T-cell (primary cell): ENCODE measurements at places on chromosomes 6 and 20.

GRCh38 chr6:144321839-144322591, 36.9 kb downstream of the UTRN start:
- no peak for DNase-seq

DNA sequence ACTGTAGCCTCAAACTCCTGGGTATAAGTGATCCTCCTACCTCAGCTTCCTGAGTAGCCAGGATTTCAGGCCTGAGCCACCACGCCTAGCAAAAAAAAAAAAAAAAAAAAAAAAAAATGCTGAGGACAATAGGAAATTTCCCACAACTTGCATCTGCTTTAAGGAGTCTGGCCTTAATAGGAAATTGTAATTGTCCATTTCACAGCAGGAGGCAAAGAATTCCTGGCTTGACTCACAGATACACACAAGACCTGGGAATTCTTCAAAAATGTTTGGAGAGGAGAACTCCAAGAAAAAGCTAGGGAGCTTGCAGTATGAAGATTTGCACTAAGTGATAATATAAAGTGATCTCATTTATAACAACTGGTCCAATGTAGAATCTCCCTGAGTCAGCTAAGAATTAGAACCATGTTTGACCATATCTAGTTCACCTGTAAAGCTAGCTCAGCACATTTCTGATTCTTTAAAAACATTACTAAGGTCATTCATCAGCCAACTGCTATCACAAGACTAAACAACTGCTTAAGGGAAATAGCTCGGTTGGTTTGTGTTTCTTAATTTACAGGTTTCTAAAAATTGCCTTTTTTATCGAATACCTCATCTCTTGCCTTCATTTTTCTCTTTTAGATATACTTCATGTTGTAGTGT, 80.2 kb upstream of the SLC2A12 start:
- no peak for DNase-seq

DNA sequence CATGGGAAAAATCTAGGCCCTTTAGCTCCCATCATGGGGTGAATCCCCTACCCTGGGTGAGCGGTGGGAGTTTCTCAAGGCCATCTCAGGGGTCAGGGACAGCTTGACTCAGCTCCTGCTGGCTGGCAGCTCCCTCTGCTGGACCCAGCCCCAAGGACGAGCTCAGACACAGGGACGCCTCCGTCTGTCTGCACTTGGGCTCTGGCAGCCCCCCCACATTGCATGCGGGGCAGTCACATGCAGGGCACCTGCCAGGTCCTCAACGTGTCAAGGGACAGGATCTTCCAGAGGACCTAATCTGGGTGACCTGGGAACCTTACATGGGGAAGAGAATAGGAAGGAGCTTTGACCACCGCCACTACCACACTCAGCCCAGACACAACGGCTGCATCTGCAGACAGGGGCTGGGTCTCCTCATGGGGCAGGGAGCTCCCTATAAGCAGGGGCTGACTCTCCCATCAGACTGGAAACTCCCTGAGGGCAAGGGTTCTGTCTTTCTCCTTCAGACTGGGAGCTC, 173.4 kb downstream of the MRPL14 start:
- no peak for DNase-seq

- DNase-seq = no peak
Observed at GRCh38 chr6:113707194-113707593, 150.0 kb upstream of the MARCKS start.

DNA sequence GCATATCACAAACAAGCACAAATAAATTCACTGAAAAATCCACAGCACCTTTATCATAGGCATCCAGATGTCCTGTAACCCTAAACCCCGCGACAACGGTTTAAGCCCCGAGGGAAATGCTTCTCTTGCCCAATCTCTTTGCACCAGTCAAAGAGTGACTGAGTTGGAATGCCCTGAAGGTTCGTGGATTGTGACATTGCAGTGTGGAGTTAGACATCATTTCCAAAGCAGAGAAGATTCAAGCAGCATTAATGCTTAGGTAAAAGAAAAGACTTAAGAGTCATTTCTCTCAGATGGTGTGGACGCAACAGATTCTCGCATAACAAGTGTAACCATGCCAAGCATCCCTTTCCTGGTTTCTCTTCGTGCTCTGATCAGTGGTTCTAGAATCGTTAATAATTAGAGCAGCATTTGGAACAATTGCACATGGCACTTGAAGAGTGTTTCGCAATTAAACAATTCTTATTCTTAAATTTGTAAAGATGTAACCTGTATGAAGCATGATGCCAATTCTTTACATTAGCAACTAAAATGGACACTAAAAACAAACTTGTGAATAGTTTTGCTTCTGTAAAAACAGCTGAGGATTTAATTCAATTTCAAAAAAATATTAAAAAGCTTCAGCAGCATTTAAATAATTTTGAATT, 121.6 kb downstream of the HIVEP2 start:
- no peak for DNase-seq

DNA sequence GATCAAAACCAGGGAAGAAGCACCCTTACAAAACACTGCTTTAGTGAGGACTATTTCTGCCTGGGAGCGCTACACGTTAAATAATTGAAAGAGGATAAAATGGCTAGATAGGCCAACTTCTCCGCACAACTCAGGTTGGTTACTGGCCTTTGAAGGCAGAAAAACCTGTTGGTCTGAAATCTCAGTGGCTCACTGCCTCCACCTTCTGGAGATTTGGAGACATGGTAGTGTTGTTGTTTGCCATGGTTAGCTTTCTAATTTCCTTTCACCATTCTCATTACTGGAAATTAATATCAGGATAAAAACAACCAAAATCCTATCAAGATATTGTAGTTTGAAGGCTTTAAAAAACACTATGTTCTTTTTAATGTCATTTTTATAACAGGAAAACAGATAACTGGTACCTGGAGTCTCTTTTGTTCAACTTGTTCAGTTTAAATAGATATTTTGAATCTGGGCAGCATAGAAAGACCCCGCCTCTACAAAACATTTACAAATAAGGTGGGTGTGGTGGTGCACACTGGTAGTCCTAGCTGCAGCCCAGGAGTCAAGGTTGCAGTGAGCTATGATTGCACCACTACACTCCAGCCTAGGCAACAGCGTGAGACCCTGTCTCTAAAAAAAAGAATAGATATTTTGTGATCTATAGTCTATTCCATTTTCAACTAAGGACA, 27.5 kb upstream of the BCLAF1 start:
- DNase-seq = peak; percentile 59

DNA sequence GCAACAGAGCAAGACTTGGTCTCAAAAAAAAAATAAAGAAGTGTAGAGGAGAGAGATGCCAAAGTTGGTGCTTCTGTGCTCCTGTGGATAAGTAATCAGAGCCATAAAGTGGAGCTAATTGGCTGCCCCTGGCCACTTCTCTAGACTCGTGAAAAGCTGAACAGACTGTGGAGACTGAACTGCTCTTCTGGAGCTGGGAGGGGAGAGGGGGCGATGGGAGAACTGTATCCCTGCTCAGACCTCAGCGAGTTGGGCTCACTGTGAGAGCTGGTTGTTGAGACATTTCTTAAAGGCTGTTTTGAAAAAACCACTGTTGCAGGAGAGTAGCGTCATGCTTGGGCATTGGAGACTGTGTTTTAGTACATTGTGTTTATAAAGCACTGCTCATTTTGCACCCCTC, 125.7 kb downstream of the TCP11 start:
- DNase-seq = no peak

DNA sequence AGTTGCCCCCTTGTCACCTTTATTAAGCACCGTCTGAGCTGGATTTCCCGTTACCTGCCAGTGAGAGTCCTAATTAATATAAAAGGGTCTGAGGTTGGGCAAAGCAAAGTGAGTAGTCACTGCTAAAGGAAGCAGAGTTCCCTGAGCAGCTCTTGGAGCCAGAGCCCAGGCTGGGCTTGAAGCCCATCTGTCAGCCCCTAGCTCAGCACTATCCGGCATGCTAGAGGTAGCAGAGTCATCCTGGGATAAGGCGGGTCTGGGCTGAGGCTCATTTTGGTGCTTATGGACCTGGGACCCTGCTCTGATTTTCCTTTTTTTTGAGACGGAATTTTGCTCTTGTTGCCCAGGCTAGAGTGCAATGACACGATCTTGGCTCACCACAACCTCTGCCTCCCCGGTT, 46.2 kb downstream of the ADNP start:
- DNase-seq = no peak

DNA sequence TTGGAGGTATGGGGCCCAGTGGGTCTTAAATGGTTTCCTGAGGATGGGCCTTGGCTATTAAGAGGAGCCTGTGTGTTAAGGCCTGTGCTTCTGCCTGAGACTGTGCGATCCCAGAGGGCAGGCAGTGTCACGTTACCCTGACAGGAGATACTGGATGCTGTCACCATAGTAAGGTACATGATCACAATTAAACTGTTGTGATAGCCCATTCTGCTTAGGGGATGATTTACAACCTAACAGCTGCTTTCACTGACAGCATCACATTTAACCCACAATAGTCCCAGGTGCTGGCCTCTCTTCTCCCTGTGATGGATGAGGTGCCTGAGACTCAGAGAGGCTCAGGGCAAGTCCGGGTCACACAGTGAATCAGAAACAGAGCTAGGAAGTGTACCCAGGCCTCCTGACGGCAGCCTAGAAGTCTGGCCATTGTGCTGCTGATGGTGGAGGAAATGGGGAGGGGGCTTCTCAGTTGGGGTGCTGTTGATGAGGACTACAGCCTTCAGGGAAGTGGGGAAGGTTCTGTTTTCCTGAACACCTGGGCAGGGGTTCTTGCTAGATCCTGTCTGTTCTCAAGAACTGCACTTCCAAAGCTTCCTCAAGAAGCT, 97.3 kb downstream of the MDGA1 start:
- DNase-seq = no peak

- DNase-seq = no peak
Observed at GRCh38 chr6:129485746-129486145, 224.2 kb downstream of the ARHGAP18 start.

- DNase-seq = peak; percentile 41
Observed at GRCh38 chr20:57620274-57620990, at the start of gene ZBP1. Gene ZBP1 (minus strand): TSS chr20:57620426. CDS start chr20:57620295, 131 bp downstream.

DNA sequence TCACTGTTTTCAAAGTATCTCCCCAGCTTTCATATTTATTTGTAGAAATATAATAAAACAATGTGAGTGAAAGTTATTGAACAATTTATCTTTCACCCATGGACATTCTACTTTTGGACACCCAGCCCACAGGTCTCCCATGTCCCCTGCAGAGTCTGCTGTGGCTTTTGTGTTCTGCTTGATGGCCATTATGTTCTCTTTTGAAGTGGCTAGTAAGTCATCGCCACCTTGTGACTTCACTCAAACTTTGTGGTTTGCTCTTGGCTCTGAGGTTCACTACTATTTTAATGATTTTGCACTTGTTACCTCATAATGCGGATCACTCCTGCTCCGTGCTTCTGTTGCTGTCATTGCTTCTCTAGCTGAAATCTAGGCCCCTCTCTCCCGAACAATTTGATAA, 10.2 kb upstream of the DEFB113 start:
- DNase-seq = no peak

GRCh38 chr6:119210596-119210995, 132.1 kb upstream of the FAM184A start:
- DNase-seq = no peak

- DNase-seq = no peak
Observed at GRCh38 chr6:137680705-137681346, 186.2 kb upstream of the TNFAIP3 start.

DNA sequence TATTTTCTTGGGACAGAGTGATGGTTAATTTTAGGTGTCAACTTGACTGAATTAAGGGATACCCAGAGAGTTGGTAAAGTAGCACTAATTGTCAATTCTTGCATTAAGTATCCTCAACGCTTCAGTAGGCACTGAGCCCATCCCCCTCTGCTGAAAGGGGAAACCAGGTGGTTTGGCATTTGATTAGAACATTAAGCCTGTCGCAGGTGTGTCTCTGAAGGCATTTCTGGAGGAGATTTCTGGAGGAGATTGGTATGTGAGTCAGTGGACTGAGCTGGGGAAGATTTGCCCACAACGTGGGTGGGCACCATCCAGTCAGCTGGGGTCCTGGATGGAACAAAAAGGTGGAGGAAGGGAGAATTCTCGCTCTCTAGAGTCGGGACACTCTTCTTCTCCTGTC, 119.8 kb downstream of the RFX6 start:
- no peak for DNase-seq

- DNase-seq = no peak
Observed at GRCh38 chr20:40262219-40262618, 426.8 kb downstream of the MAFB start.

DNA sequence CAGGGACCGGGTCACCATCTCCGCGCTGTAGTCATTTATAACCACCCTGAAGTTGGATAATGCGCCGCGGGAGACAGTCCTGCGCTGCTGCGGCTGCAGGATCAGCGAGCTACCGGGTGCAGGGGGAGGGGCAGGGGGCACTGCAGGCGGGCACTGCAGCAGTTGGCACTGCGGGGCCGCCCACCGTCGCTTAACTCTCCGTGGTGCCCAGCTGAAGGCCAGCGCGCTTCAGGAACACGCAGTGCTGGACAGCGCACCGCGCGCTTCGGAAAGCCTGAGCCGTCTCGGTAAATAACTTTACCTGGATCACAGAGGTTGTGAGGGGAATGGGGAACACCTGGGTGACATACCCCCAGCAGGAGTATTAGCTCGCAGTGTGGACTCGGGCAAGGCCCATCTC, 12.4 kb upstream of the LRFN2 start:
- no peak for DNase-seq

- DNase-seq = no peak
Observed at GRCh38 chr20:54139188-54139587, 34.6 kb downstream of the CYP24A1 start.

- no peak for DNase-seq
Observed at GRCh38 chr20:278607-279571, 11.7 kb downstream of the C20orf96 start.

DNA sequence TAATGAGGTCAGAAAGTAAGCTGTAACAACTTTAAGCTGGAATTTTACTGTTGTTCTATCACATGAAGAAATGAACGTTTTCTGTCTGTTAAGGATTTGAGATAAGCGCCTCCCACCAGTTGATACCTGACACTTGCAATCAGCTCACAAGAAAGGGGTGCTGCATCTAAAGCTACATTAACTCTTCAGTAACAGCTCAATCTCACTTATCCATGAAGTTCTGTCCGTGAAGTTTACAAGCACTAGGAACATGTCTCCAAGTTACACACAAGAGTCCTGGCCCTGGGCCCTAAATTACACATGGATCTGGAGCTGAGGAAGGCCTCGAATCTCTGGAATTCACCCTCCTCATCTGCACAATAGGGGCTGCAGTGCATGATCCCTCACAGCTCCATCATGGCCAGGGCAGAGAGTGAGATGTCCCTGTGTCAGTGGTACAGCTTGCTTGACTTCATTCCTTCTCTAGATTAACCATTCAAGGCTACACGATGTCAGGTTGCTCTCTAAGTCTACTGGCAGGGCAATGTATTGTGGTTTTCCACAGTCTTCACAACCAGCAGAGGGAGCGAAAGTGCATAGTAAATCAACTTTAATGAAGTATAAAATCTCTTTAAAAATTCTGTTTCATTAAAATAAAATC, 182.4 kb upstream of the MCHR2 start:
- DNase-seq = no peak
